ENCODE measurements at places on chromosomes 3 and 15.
A peak's percentile ranks its signal among the peaks of the same experiment; 100 is the strongest.

DNA sequence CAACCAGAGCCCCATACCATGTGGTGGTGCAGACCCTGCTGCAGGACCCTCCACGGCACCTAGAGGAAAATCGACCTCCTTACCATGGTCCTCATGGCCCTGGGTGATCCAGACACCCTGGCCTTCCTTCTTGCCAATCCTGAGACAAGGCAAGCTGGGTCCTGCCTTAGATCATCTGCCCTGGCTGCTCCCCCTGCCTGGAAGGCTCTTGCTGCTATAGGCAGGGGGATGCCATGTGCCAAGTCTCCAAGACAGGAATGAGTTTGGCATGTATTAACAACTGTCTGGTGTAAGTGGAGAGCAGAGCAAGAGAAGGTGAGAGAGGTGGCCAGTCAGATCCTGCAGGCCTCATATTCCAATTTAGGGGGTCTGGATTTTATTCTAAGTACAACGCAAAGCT lies 7.5 kb downstream of the HEG1 start:
- no peak for DNase-seq

DNA sequence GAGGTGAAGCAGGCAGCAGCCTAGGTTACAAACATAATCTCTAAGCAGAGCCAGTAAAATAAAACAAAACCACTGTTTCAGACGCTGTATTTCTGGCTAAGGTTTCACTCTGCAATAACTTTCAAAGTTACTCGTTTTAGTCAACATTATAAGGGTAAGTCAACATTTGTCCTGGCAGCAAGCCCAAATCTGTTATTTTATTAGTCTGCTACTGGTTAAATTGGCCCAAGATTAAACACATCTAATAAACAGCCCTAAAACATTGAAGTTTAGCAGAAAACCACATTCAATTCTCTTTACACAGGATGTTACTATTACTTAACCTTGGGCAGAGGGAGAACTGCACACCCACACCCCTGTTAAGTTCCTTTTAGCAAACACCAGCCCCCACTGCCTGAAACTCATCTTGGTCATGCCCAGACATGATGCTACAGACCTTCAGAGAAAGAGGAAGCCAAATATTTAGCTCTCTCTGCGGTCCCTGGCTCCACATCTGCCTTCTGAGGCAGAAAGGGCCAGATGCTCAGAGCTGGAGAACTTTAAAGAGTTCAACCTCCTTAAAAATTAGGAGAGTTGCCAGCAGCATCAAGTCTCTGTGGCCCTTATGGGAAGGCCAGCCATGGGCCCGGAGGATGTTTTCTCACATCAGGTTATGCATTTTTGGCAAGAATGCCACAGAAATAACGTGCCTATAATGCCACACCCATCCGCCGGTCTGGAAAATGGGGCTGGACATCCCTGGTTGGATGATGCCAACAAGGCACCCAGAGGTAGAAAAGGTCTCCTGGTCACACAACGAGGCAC lies 17.9 kb downstream of the ARHGEF3 start:
- DNase-seq = peak; percentile 73

- no peak for DNase-seq
Observed at GRCh38 chr3:126441256-126441880, 34.3 kb downstream of the ZXDC start.

DNA sequence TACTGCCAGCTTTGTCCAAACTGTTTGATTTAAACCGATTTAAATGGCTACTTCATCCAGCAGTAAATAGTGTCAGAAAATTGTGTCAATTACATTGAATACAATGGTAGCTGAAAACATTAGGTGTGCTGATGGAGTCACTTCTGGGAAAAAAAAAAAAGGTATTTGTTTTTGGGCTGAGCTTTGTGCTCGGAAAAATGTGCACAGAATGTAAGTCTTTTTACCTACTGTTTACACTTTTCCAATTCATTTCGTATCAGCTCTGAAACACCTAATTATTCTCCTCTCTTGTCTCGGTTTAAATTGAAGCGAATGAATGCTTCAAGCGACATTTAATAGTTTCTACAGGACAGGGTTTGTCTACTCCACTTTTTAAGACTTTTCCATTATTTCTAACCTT lies 1078.4 kb downstream of the ROBO1 start:
- no peak for DNase-seq

DNA sequence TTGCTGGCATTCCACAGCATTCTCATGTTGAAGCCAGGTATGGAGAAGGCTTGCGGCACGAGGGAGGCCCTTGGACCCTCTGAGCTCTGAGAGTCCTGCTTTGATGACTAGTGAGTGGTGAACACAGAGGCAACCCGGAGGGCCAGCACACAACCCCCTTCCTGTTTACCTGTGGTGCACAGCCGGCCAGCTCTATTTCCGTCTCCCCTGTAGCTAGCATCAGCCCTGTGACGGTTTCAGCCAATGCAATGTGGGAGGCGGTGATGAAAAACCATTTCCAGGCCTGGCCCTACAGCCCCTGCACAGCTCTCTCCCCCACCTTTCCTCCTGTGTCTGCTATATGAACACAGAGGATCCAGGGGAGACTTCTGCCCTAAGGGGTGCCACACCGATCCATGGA lies 76.8 kb upstream of the KLHL25 start:
- DNase-seq = no peak

DNA sequence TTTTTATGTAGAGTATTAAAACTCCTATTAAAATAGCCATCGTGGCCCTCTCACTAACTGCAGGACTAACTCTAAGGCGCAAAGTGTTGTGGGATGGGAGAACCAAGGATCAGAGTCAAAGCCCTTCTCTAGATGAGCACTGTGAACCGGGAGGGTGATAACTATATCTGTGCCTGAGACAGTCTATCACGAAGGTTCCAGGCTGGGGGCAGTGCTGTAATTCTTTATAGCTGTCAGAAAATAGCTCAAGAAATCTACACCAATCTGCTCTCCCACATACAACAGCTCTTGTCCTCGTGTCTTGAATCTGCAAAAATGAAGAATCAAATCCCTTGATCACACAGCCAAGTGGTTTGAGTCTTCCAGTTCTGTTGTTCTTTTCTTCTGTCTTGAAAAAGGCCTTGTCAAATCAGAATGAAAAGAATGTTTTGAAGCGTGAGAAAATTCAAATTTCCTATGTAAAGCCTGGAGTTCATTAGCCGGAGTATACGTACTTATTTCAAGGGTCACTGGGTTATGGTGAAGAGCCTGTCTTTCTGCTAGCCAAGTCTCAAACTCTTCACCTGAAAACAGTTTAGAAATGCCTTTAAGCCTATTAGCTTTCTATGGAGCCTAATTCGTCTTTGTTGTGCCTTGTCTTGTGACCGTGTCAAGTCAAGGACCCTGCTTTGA lies 185.3 kb upstream of the NECTIN3 start:
- DNase-seq = no peak

DNA sequence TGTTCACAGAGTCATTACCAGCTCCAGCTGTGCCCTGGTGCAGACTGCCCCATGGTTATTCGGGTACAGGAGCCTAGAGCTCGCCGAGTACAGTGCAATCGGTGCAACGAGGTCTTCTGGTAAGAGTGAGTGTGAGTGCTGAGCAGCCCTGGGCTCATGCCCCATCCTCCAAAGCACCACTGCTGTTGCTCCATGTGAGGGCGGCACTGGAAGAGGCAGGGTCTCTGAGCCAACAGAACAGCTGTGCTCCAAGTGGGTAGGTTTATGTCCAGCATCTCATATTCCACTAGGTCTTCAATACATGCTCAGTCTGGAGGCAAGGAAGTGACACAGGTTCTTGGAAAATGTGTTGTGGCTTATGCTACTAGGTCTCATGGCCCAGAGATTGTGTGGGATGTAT lies 19.5 kb upstream of the P4HTM start:
- DNase-seq = no peak

GRCh38 chr15:70478251-70478990 lies 284.9 kb downstream of the UACA start:
- peak; percentile 16 for DNase-seq

DNA sequence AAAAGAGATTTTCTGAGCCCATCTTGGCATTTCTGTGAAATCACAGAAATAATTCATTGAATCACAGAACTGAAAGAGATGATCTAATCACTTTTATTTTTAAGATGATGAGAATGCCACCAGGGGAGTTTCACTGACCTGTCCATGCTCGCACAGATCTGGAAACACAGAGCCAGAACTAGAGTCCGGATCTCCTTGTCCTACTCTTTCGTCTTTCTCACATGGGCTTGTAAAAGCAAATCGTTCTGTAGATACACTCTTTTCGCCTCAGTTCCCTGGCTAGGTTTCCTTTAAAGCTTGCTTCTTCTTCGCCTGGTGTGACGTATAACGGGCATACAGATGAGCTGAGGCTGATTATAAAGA lies 122.5 kb upstream of the SPRED1 start:
- DNase-seq = no peak

GRCh38 chr15:96583671-96584070 lies 253.2 kb downstream of the NR2F2 start:
- DNase-seq = no peak

- DNase-seq = no peak
Observed at GRCh38 chr3:71710906-71711494, 14.2 kb downstream of the EIF4E3 start.

- DNase-seq = no peak
Observed at GRCh38 chr3:30476368-30477084, 129.9 kb upstream of the TGFBR2 start.

DNA sequence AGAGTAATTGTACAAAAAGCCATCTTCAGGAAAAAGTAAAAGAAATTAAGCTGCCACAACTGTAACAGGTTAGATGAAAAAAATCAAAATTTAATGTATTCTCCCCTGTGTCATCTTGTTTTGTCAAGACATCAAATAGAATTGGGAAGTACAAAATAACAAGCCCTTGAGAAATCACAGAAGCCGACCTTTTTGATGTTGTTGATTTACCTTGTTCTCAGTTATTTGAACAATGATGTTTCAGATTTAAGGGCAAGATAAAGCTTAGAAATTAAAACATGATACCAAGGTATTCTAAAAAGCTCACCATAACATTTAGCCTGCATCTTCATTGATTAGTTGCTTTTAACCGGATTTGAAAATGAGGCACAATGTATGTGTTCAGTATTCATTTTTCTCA lies 523.0 kb downstream of the FOXP1 start:
- no peak for DNase-seq

DNA sequence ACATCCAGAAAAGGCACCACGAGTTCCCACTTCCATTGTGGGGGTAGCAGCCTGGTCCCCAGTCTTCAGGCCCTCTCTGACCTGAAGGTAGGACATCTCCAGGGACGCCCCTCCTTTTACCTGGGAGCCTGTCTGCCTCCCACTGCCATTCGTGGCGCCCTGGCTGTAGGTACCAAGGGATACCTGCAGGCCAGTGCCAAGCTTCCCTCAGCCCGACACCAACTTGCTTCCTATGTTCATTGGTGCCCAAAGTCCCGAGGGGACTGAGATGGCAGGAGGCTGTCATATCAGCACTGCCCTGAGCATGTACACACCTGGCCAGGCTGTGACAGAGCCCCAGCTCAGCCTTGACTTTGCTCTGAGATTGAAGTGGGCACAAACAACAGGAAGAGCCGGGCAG lies 137.3 kb upstream of the CNTN3 start:
- DNase-seq = no peak

DNA sequence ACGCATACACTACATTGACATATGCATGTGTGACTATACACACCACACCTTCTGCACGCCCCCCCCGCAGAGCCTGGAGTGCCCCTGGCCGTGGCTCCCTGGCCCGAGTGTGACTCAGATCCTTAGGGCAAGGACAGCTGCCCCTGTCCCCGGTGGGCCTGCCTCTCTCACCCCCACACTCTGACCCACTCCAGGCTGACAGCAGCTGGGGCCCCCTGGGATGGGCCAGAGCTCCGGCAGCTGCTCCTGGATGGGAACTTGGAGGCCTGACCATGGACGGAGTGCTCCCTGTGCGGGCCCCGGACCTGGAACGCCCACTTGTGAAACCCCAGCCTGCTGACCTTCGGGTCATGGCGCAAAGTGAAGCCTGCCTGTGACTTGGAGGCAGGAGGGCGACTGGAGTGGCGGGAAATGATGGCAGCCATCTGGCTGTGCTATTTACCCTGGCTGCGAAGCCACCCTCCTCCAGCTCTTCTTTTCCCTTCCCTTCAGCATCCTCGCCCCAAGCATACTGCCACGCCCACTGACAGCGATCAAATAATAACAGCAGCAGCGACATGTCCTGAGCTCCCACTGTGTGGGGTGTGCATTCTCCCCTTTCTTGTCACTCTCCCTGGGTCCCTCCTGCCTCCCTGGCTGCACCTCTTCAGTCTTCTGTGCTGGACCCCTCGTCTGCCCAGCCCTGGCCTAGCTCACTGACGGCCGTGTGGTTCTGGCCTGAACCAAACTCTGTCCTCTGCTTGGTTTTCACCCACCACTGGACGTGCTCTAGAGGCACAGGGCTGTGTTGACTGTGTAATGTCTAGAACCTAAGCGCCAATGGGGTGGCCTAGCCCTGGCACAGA lies 90.7 kb upstream of the MEF2A start:
- no peak for DNase-seq

DNA sequence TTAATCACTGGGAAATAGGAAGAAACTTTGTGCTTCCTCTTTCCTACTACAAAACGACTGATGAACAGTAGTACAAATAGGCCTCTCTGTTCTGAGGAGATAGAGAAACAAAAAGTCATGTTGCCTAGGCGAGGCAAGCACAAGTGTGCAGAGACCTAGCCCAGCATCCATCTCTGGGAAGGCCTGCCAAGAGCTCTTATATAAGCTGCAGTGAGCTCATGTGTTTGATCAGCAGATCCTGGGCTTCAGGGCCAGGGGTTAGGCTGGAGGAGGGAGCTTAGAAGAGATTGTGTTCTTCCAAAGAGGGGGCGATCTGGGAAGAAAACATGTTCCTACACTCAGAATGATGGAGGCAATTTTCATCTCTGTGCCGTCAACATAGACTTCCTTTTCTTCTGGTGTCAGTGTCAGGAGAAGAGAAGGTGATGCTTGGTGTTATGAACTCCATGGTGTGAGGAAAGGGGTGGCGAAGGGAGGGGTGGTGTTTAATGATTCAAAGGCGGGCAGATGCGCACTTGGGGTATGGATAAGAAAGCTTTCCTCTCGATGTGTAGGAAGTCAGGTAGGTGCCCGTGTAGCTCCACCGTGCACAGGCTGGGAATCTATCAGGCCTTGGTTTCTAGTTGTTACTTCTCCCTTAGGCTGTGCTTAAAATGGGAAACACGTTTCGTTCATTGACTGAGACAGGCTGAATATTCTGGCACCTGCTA lies 29.5 kb upstream of the ETV5 start:
- no peak for DNase-seq

GRCh38 chr15:89363770-89364169 lies 29.1 kb upstream of the POLG start:
- no peak for DNase-seq

DNA sequence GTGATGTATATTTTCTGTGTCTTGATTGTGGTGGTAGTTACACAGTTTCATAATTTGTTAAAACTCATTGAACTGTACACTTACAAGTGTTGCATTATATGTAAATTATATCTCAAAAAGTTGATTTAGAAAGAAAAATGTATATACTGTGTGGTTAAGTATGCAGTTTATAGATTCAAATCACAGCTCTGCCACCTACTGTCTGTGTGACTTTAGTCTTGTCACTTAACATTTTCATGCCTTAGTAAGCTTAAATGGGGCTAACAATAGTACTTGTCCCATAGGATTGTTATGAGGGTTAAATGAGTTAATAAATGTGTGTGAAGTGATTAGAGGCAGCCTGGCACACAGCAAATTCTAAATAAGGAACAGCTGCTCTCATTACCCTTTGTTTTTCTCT lies 120.9 kb upstream of the P2RY1 start:
- no peak for DNase-seq

- no peak for DNase-seq
Observed at GRCh38 chr3:45817831-45818522, 21.6 kb upstream of the SLC6A20 start.

Measured in stimulated activated CD4-positive, alpha-beta T cell treated with anti-CD3 and anti-CD28 coated beads, Interleukin-1b, Interleukin-23, amount 100 ng/mL, for 48 hours (primary cell).